ENCODE measurements at places on chromosomes 6 and 20.

DNA sequence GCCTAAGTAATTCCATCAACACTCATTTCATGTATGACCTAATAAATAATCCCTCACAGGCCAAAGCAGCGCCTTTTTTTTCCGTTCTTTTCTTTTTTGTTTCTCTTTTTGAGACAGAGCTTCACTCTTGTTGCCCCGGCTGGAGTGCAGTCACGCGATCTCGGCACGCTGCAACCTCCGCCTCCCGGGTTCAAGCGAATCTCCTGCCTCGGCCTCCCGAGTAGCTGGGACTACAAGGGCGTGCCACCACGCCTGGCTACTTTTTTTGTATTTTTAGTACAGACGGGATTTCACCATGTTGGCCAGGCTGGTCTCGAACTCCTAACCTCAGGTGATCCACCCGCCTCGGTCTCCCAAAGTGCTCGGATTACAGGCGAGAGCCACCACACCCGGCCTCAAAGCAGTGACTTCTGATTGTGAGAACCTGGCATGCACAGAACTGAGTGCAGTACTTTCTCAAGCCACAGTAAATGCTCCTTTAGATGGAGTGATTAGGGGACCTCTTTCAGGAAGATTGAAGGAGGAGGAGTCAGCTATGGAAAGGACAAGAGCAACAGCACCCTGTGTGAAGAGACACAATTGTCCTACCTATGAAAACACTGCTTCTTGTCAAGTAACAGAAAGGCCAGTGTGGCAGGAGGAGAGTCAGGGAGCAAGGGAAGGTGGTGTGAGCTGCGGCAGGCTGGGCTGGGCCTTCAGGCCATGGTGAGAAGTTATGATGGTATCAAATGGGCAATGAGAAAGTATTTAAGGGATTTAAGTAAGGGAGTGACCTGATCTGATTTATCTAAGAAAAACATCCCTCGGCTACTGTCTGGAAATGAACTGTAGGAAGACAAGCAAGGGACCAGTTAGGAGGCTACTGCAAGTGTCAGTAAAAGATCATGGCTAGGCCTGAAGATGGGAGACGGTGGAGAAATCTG, 1.7 kb upstream of the SCAF8 start:
- DNase-seq, result no peak

DNA sequence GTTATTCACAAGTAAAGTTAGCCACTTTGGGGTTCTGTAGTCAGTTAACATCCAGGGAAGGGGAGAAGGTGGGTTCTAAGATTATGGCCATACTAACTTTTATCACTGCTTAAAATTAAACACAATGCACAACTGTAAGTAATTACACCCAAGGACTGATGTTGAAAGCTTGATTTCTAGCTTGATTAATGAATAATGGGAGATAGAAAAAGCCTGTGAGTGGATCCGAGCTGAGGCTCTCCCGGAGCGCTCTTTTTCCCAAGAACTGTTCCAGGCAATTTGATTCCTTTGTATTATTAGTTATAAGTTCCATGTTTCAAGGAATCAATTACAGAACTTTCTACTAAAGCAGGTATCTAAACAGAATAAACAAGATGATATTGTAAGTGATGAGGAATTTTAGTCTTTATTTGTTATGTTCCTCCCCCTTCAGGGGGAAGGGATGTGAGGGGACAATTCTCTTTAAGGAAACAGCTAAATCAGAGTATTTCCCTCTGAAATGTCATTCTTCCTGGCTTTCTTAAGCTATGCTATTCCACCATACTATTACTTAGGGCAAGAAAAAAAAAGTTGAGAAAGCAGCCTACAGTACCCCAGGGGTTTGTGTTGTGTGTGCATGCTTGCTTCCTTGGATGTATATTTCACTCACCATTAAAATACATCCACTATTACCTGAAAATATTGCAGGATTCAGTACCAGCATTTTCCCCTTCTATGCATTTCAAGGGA, 3.8 kb downstream of the TSHZ2 start:
- DNase-seq, result no peak

DNA sequence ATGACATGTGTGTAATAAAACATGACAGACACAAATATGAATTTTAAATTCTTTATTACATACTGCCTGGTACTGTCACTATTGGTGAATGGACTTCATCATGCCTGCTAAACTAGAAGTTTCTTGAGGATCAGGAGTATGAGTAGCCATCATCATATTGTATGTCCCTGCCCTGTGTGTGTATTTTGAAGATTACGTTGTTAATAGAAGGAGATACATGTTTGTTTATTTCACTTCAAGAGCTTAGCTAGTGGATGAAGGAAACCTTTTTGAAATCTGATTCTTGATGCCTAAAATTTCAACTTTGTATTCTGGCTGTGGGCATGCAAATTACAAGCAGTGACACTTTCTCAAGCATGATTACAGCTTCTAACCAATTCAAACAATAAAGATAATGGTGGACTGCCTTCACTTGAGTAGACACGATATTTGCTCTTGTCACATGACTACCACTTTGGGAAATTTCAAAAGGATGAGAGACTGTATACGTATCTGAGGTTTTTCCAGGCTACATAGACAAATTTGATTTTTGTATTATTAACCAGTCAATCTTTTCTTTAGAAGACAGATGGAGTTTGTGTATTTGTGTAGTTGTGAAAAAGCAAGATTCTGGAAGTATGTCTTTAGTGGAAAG, 3.5 kb downstream of the TBPL1 start:
- no peak for DNase-seq

- no peak for DNase-seq
These were observed 65.1 kb upstream of the PLEKHG1 start for GRCh38 chr6:150534553-150534952.

DNA sequence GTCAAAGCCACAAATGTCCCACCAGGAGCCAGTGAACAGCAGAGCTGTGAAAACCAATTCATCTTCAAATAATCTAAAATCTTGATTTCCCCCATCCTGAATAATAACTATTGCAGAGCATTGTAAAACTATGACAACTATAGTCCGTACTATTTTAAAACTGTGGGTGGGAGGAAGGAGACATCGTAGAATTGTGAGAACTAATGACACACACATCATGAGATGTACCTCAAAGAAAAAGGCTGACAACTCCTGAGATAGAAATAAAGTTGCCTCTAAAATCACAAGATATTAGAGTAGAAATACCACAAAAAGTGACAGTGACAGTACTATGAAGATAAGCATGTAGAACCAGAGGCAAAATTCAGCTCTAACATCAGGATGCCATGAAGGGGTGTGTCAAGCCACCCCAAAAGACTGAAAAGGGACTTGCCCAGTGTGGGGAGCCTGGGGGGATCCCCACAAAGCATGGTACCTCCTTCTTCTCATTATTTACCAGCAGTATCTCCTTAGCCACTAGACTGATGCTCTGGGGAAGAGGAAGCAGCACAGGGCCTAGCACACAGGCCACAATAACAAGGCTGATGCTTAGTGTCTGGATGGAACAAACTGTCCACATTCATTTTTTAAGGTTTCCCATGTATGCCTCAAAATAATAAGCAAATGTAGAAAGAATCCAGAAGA, 13.4 kb downstream of the NAPB start:
- no peak for DNase-seq

- no peak for DNase-seq
These were observed 15.6 kb upstream of the SLC22A1 start for GRCh38 chr6:160106010-160106409.

DNA sequence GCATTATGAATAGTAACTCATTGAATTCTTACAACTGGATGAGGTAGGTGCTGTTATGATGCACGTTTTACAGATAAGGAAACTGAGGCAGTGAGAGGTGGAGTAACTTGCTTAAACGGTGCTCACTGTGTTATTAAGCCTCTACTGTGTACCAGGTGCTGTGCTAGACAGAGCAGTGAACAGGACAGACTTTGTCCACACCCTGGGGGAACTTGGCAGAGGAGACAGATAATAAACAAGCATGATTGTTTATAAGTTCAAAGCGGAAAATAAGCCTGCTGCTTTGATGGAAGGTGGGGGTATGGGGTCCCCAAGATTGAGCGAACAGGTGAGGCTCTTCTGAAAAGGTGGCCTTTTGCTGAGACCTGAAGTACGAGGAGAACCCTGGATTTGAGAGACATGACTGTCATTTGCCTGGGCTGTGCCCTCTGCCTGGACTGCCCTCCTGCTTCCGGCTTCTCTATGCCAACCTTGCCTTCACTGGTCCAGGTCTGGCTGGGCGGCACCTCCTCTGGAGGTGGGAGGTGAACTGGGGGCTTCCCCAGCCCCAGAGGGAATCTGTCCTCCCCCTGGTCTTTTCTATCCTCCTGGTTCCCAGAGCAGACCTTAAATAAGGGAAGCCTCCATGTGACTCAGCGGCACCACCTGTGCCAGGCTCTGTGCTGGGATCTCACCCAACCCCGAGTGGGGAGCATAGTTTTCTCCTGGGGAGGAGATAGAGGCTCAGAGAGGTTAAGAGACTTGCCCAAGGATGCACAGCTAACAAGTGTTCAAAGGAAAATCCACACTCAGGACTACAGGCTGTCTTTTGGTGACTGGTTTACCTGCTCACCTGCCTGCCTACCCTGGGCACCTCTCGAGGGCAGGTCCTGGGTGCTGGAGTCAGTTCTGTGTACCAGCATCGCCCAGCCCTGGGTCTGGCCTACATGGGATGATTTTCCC, 59.1 kb downstream of the CEBPB start:
- no peak for DNase-seq

- no peak for DNase-seq
These were observed 13.5 kb upstream of the ANKRD60 start for GRCh38 chr20:58241766-58242465.
